ENCODE measurements at places on chromosomes 13 and 19. TPM values are rescaled to one million over a fixed set of nuclear protein-coding genes. Genes with fewer than 3 reads are reported as not detected.

The ADGRE3 gene
- total RNA-seq, result not detected

The TPRX2 gene
- total RNA-seq, result not detected

The TIMM50 gene
- 66.5 TPM for total RNA-seq

The ZNF101 gene
- 15.9 TPM for total RNA-seq

The CCDC9 gene
- total RNA-seq, result 4.9 TPM

The POSTN gene
- 114 TPM for total RNA-seq

The SELENOW gene
- total RNA-seq, result 210 TPM

The APOC1 gene
- total RNA-seq, result 1.7 TPM

The DNAAF3 gene
- total RNA-seq, result 0.42 TPM

The ZNF701 gene
- total RNA-seq, result 15.1 TPM

The COL4A1 gene
- 1,882 TPM for total RNA-seq

The AKAP8 gene
- total RNA-seq, result 19.9 TPM

The ZNF550 gene
- 6.4 TPM for total RNA-seq

The FSD1 gene
- 11.0 TPM for total RNA-seq

The C1QTNF9B gene
- not detected for total RNA-seq

The ZNF44 gene
- total RNA-seq, result 6.9 TPM

The NEK5 gene
- total RNA-seq, result 0.34 TPM

The APOE gene
- 4.0 TPM for total RNA-seq

The ANKRD24 gene
- 0.68 TPM for total RNA-seq

The NTN5 gene
- total RNA-seq, result 0.05 TPM

The ARMC6 gene
- 72.1 TPM for total RNA-seq

The C19orf38 gene
- total RNA-seq, result not detected

The FCAR gene
- total RNA-seq, result not detected

The DNASE2 gene
- 23.3 TPM for total RNA-seq

The ATP12A gene
- not detected for total RNA-seq

The TGFB1 gene
- total RNA-seq, result 74.5 TPM

The VMAC gene
- 8.5 TPM for total RNA-seq

The GRAMD1A gene
- 48.5 TPM for total RNA-seq

The MYH14 gene
- 0.28 TPM for total RNA-seq

The OR7G1 gene
- not detected for total RNA-seq

The USHBP1 gene
- 75.9 TPM for total RNA-seq

The TMC4 gene
- 0.14 TPM for total RNA-seq

The CYP2A6 gene
- total RNA-seq, result not detected

The FLT1 gene
- total RNA-seq, result 74.7 TPM

The DIAPH3 gene
- 8.7 TPM for total RNA-seq

The FOXA3 gene
- total RNA-seq, result 0.14 TPM

The DPY19L3 gene
- total RNA-seq, result 44.6 TPM

The KCNJ14 gene
- 0.33 TPM for total RNA-seq

The EHD2 gene
- total RNA-seq, result 336 TPM

The FUT3 gene
- not detected for total RNA-seq

The GZMM gene
- not detected for total RNA-seq

The MPND gene
- 6.5 TPM for total RNA-seq

The ANKRD10 gene
- 92.2 TPM for total RNA-seq

The FBXO27 gene
- 0.98 TPM for total RNA-seq

The PRSS57 gene
- total RNA-seq, result not detected

The ZNF737 gene
- 9.3 TPM for total RNA-seq

The STOML3 gene
- not detected for total RNA-seq

The TSPAN16 gene
- not detected for total RNA-seq

The ATP8B3 gene
- total RNA-seq, result 1.2 TPM

All from dermis blood vessel endothelial cell (primary cell).